Activated naive CD8-positive, alpha-beta T cell treated with anti-CD3 and anti-CD28 coated beads, Interleukin-2, amount 10 ng/mL, durations not matched to agents 7 days and 5 days (primary cell): ENCODE measurements at places on chromosomes 3 and 15. TPM values are rescaled to one million over a fixed set of nuclear protein-coding genes. Genes with fewer than 3 reads are reported as not detected.

DNA sequence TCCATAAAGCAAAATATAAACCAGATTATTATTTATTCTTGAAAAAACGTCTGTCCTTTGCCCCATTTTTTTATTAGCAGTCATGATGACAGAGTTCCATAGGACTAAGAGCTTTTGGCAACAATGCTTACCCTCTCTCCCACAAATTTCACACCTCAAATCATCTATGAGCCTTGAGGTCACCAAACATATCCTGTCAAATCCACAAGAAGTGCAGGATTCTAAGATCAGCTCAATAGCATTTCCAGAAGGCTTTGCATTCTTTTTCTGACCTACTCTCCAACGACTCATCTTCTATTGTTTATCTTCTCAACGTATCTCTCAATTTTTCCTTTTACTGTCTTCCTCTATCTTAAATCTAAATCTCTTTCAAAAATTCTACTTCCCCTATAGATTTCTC, 619.1 kb upstream of the BCHE start:
- no peak overlapping the region for H3K27ac ChIP-seq
- H3K27me3 ChIP-seq: no peaks in the 10 kb centered on the region
- DNase-seq: no peak
- H3K4me3 ChIP-seq: no peak overlapping the region

- H3K27me3 ChIP-seq: peaks cover 7% of the 10 kb centered on the region
- H3K27ac ChIP-seq: no peak overlapping the region
- no peaks in the 10 kb centered on the region for H3K36me3 ChIP-seq
- DNase-seq: no peak
- no peaks in the 10 kb centered on the region for H3K4me1 ChIP-seq
These were observed 126.3 kb downstream of the PLCH1 start for GRCh38 chr3:155618543-155618942.

GRCh38 chr15:85030301-85030929, 48.8 kb downstream of the PDE8A start:
- peaks cover 9% of the 10 kb centered on the region for H3K36me3 ChIP-seq
- no peak for DNase-seq
- peak overlapping the region; percentile 52 for H3K4me3 ChIP-seq
- peak overlapping the region; percentile 72 for H3K27ac ChIP-seq
- H3K27me3 ChIP-seq: no peaks in the 10 kb centered on the region

SELENOK gene
- total RNA-seq: 43.9 TPM

UNC13C gene
- not detected for total RNA-seq

DNA sequence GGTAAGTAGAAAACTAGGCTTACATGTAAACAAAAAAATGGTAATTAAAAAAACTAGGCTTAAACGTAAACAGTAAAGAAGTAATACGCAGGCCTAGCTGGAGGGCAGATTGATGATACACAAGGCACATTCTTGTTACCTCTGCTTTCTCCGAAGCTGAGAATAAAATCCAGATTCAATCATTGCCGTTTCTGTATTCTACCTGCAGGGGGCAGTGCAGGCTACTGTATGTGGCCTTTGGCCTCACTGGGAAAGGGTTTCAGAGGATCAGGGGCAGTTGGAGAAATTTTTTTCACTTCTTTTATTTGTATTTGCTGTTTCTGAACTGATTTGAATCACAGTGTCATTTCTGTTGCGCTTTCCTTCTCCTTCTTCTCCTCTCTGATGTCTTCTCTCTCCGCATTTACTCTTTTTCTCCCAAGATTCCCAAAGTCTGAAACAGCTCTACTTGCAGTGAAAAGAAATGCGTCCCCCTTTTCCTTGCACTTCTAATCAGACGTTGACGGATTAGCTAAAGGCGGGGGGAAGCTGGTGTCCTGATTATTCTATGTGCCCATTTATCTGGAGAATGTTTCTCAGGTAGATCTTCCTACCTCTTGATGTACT, 67.1 kb upstream of the MCTP2 start:
- peak; percentile 52 for DNase-seq
- peaks cover 5% of the 10 kb centered on the region for H3K4me1 ChIP-seq
- peaks cover 3% of the 10 kb centered on the region for H3K27me3 ChIP-seq
- H3K27ac ChIP-seq: no peak overlapping the region
- no peaks in the 10 kb centered on the region for H3K36me3 ChIP-seq
- no peak overlapping the region for H3K4me3 ChIP-seq

GRCh38 chr3:126512026-126512425, 5.5 kb downstream of the UROC1 start:
- peaks cover 2% of the 10 kb centered on the region for H3K27me3 ChIP-seq
- H3K4me3 ChIP-seq: no peak overlapping the region
- peak; percentile 14 for DNase-seq
- H3K27ac ChIP-seq: no peak overlapping the region

DNA sequence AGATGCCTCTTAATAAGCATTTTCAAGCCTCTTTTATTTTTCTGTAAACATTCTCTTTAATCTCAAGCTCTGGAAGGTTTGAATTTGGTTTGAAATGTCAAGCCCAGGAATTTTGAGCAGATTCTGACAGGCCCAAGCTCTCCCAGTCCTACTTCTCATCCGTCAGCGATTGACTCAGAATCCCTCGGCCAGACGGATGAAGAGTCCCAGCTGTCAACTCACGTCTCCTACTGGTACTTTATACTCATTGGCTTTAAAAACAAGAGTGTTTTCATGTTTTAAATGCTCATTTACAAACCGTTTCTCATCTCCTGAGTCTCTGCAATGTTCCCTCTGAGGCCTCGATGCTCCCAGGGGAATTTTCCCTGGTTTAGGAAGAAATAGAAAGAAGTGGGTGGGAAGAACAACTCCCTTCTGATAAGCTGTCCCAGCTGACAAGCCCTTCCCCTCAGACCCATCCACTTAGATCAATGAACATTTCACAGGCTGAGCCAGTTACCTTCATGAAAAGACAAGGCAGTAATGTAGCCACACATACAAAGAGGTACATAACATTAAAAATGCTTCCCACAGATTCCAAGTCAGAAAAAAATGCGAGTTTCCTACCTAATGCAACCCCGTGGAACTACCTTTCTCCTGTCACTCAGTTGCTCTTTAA, 478.2 kb upstream of the DPH6 start:
- H3K27ac ChIP-seq: no peak overlapping the region
- no peaks in the 10 kb centered on the region for H3K4me1 ChIP-seq
- H3K36me3 ChIP-seq: no peaks in the 10 kb centered on the region
- no peak overlapping the region for H3K4me3 ChIP-seq
- peaks cover 2% of the 10 kb centered on the region for H3K27me3 ChIP-seq

GRCh38 chr3:78255403-78255802, 1215.5 kb downstream of the ROBO2 start:
- H3K27ac ChIP-seq: no peak overlapping the region
- H3K27me3 ChIP-seq: no peaks in the 10 kb centered on the region
- no peaks in the 10 kb centered on the region for H3K36me3 ChIP-seq
- DNase-seq: no peak
- H3K4me1 ChIP-seq: no peaks in the 10 kb centered on the region

GASK1A gene
- not detected for total RNA-seq

GRCh38 chr3:52874160-52874701, 23.1 kb downstream of the STIMATE start:
- no peaks in the 10 kb centered on the region for H3K27me3 ChIP-seq
- H3K4me3 ChIP-seq: peak overlapping the region; percentile 41
- DNase-seq: no peak
- peak overlapping the region; percentile 27 for H3K27ac ChIP-seq

TRIP4 gene
- 25.7 TPM for total RNA-seq
